ENCODE measurements at places on chromosomes 11 and 22.

DNA sequence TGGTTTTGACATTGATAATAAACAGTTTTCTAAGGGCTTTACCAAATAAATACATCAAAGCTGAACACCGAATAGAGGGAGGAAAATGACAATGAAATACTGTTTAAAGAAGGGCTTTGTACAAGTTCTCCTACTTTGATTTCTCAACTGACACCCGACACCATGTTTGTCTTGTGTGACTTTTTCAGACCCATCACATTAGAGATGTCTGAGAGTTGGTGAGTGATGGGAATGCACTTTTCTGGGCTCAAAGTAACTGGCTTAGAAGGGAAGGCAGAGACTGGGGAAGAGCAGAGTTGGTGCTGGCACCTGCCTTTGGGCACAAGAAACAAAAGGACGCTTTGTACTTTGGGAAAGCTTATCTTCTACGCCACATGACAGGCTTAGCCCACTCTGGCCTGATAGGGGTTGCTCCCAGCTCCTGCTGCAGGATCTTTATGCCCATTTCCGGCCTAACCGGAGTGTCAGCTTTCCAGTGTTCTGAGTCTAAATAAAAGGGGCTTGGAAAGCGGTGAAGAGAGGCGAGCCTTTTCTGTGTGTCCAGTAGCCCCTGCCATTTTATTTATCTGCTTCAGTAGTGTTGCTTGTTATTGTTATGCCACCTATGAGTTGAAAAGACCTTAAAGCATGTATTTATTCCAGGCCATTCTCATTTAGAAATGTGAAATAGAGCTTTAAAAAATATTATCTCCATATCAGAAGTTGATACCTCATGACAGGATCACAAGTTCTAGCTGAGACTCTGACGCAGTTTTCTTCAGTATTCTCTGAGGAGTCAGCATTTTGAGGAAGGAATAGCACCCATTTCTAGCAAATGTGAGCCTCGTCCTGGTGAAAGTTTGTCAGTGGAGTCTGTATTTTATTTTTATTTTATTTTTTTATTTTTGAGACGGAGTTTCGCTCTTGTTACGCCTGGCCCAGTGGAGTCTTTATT lies 24.2 kb downstream of the KREMEN1 start:
- no peak for DNase-seq

GRCh38 chr22:42343121-42343454 lies 72.6 kb upstream of the TCF20 start:
- no peak for DNase-seq

GRCh38 chr22:20488946-20489345 lies 6.6 kb downstream of the KLHL22 start:
- no peak for DNase-seq

DNA sequence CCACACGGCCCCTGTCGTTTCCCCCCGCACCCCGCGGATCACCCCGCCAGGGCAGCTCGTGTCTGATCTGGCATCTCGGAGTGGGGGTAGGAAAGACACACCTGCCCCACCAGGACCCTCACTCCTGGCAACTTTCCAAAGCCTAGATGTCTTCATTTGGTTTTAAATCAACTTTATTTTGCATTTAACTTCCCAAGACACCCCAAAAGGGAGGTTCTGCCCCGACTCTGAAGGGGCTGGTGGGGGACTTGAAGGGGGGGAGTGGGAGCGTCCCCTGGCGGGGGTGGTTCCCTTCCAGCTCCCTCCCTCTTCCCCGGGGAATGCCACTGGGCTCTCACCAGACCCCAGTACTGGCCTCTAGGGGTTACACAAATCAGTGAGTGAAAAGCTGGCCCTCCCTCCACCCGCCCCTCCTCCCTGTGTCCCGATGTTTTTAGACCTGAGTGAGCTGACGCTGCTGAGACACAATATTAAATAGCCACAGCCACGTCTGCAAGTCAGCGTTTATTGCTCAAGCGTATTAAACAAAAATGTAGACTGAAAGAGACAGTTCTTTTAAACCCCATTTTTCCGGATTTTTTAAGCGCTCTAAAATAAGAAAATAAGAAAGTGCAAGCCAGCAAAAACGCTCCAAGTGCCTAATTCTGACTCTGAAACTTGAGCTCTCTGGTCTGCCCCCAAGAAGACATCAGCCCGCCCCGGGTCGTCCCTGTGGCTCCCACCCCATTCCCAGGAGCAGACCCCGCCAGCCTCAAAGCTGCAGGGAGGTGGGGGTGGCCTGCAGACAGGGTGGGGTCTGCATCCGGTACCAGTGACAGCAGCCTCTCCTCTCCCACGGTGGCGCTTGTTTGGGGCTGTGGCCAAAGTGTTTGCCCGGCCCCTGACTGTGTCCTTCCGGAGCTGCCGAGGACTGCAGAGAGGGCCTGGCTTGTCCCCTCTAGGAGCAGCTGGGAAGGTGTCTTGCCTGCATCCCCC lies 1.1 kb upstream of the TTLL8 start:
- no peak for DNase-seq

DNA sequence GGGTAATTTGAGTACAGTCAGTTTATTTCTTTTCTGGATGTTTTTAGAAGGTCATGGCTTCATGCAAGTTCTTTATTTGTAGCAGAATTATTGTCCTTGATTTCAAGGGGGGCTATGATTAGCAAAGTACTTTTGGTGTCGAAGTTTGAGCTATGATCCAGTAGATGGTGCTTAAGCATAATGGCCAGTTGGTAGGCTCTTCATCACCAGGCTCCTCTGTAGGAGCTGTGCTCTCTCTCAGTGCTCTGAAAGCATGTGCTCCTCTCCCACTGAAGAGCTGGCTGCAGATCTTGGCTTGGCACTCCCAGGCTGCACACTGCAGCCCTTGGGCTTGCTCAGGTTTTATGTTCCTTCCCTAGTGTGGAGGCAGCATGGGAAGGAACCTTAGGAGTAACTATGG lies 852.7 kb downstream of the LUZP2 start:
- DNase-seq, result no peak

- DNase-seq, result no peak
These were observed 103.3 kb downstream of the LRRC32 start for GRCh38 chr11:76567261-76567660.

- no peak for DNase-seq
These were observed 12.3 kb downstream of the ARFGAP3 start for GRCh38 chr22:42844756-42845155.

GRCh38 chr11:19526119-19526518 lies 186.5 kb upstream of the NAV2 start:
- no peak for DNase-seq

DNA sequence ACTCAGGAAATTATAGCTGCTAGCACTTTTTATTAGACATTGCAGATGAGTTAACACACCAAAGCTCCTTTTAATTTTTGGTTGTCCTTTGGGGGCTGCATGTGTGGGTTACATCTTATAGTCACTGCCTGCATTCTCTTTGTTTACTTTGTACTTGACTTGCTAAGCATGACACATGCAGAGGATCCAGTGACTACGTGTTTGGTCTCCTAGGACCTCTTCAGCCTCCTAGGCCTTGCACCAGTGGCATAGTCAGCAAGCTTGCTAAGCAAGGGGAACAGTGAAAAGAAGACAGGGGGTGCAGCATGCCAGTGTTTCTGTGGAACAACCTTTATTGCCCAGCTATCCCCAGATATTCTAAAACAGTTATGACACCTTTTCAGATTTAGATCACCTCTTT lies 108.2 kb downstream of the PAX6 start:
- DNase-seq, result no peak

DNA sequence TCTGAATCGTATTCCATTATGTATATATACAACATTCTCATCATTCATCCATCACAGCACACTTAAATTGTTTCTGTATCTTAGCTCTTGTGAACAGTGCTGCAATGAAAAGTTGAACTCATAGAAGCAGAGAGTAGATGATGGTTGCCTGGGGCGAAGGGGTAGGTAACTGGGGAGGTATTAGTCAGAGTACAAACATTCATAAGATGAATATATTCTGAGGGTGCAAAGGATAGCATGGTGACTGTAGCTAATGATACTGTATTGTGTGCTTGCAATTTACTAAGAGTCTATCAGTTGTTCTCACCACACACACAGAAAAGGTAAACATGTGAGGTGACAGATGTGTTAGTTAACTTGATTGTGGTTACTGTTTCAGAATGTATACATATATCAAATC lies 12.6 kb upstream of the RFPL2 start:
- no peak for DNase-seq

DNA sequence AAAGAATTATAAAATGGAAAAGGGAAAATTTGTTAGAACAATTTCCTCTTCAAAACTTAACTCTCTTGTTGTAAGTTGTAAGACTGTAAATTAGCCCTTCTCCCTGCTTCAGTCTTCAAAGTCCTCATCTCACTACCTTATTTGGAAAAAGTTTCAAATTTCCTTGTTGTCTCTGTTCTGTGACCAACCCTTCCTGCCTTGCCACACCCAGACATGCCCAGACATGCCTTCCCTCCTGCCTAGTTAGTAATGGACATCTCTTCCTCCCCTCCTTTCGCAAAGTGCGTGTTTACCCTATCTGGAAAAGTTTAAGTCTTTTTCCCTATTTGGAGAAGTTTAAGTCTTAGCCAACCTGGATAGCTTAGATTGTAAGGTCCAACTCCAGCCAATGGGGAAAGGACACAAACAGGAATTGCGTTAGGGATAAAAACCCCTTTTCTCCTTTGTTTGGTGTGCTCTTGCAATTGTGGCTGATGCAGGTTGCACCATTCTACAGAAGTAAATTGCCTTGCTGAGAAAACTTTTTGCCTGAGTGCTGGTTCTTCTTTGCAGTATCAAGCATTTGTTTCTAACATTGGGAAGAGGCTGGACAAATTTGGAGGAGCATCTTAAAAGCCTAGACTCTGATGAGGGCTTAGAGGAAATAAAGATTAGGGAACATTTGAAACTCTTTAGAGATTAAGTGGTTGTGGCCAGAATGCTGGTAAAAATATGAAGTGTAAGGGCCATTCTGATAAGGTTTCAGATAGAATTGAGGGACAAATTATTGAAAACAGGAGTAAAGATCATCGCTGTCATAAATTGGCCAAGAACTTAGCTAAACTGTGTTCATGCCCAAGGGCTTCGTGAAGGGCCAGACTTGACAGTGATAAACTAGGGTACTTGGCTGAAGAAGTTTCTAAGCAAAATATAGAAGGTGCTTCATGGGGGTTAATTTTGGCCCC lies 15.4 kb downstream of the OR52K2 start:
- no peak for DNase-seq

GRCh38 chr22:46522797-46523196 lies 14.6 kb downstream of the CELSR1 start:
- no peak for DNase-seq

DNA sequence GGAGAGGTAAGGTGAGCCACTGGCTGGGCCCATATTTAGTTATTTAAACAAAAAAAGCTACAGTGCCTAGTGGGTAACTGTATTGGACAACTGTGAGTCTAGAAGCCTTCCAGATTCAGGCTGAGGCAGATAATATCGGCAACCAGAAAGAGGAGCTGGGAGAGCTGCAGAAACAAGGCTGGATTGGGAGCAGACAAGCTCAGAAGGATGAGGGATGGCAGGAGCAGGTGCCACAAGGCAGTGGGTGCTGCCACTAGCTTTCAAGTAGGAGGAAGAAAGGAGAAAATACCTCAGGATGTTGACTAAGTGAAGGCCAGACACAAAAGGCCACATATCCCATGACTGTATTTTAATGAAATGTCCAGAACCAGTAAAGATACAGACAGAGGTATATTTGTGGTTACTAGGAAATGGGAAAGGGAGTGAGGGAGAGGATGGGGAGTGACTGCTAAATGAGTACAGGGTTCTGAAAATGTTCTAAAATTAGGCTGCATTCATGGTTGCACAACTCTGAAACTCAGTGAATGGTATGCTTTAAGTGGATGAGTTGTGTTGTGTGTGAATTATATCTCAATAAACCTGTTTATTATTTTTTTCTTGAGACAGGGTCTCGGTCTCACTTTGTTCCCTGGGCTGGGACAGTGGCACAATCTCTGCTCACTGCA lies 11.8 kb upstream of the RAPSN start:
- no peak for DNase-seq

- DNase-seq, result no peak
These were observed 161.3 kb downstream of the LARGE1 start for GRCh38 chr22:33758961-33759360.

DNA sequence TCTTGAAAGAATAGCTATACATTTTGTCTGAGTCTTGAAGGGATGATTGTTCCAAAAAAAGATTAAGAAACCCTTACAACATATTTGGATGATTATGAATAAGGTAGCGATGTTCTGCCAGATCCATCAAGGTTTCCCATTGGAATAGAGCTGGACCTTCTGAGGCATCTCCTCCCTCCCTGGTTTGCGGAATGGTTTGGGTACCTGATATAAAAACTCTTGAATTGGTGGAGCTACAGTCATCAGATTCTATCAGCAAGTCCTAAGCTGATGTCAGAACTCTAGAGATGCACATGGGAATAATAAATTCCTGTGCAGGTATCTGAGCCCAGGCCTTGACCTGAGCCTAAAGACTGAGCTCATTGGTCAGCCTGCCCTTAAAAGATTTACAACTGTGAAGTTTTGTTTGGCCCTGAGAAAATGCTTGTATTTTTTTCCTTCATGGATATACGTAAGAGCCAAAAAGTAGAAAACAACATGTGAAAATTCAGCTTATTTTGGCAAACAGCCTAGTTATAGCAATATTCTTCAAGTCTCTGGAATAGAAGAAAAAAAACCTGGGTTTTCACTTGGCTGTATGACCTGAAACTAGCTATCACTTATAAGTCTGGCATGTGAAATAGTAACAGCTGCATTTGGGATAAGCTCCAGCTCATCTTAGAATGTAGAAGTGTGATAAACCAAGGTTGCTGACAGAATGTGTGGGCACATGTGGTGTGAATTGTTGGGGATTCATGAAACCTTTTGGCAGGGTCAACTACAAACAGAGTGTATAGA lies 265.7 kb upstream of the CTSC start:
- no peak for DNase-seq

DNA sequence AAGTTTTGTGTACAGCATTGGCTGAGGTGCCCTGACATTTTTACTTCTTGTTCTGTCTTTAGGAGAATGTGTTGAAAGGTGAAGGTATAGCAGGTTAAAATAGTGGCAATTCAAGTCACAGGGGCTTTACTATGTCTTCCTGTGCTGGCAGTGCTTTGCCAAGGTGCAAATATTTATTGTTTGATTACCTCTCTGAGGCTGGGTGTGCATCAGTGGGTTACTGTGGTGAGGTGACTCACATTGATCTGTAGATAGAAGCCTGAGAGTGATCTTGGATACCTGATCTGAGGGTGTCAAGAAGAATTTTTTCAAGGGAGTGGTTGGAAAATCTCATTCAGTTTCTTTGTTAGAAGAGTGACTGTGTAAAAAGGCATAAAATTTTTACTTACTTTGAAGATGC lies 90.0 kb downstream of the ARHGAP42 start:
- DNase-seq, result no peak
